ENCODE measurements at places on chromosomes 2 and 18.

DNA sequence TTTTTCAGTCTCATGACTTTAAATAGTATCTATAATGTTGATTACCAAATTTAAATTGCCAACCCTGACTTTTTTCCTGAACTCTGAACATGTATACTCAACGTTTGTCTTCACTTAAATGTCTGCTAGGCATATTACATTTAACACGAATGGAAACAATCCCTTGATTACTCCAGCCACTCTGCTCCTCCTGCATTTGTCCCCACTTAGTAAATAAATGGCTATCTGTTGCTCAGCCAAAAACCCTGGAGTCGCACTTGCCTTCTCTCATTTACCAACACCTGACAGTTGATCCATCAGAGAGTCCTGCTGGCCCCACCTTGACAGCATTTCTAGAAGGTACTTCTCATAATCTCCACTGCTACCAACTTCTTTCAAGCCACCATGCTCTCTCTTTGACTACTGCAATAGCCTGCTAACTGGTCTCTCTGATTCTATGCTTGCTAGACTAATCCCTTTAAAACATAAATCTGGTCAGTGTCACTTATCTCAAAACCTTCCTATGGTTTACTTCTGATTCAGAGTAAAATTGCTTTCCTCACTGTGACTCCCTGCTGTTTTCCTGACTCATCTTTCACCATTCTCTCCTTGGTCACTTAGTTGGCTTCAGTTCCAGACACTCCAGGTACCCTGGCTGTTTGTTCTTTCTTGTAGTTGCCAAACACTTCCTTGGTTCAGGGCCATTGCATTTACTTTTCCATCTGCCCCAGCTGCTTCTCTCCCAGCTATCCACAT is 31.9 kb downstream of the SPAG16 start:
- DNase-seq, result no peak

GRCh38 chr18:7523772-7524171 is 43.3 kb upstream of the PTPRM start:
- DNase-seq, result no peak

DNA sequence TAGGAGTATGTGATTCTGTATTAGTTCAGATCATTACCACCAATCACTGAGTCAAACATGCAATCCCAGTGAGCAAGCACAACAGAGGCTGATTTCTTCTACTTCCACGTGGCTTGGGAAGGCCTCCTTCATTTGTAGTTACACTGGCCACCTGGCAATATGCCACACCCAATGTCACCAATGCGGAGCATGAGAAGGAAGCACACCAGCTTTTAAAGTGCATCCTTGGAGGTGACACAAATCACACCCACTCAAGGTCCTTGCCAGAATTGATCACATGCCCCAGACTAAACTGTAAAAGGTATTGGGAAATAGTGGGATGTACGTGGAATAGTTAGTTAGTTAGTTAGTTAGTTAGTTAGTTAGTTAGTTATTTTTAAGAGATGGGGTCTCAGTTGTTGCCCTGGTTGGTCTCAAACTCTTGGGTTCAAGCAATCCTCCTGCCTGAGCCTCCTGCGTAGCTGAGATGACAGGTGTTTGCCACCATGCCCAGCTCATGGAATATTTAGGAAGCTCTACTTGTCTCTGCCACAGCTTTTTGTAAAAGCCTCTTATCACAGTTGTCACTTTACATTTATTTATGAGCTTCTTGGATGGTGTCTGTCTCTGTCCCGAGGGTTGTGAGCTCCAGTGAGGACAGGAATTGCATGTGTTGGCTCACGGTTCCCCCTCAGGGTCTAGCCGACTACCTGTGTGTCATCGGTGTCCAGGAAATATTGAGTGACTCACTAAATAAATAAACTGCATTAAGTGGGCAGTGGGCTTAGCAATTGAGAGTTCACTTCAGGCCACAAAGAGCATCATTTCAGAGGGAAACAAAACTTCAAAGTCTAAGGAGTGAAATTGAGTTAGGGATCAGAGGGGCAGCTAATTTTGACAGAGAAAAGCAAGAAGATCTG is 28.1 kb upstream of the CAB39 start:
- DNase-seq, result no peak

GRCh38 chr2:241996100-241996499 is 126.6 kb downstream of the RTP5 start:
- DNase-seq, result no peak

- DNase-seq, result peak; percentile 64
Measured at GRCh38 chr18:8988260-8988871, 114.1 kb upstream of the NDUFV2 start.

GRCh38 chr2:54638103-54638502 is 85.4 kb upstream of the EML6 start:
- DNase-seq, result no peak

DNA sequence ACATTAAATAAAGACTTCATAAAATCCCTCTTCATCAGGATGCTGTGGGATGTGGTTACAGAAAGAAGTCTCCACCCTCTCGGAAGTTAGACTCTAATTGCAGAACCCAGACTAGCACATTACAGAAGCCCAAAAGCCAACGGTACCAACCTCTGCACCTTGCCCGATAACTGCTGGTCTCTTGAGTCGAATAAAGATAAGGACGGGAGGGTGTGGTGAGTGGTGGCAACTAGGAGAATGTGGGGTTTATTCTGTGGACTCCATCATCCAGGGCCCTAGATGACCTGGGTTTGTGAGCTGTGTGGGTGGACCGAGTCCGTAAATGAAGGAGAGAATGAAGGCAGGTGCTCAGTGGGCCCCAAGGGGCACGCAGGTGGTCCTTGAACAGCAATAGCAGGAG is 462.8 kb upstream of the ID2 start:
- no peak for DNase-seq

- no peak for DNase-seq
Measured at GRCh38 chr2:220586980-220587530, 959.6 kb downstream of the SLC4A3 start.

DNA sequence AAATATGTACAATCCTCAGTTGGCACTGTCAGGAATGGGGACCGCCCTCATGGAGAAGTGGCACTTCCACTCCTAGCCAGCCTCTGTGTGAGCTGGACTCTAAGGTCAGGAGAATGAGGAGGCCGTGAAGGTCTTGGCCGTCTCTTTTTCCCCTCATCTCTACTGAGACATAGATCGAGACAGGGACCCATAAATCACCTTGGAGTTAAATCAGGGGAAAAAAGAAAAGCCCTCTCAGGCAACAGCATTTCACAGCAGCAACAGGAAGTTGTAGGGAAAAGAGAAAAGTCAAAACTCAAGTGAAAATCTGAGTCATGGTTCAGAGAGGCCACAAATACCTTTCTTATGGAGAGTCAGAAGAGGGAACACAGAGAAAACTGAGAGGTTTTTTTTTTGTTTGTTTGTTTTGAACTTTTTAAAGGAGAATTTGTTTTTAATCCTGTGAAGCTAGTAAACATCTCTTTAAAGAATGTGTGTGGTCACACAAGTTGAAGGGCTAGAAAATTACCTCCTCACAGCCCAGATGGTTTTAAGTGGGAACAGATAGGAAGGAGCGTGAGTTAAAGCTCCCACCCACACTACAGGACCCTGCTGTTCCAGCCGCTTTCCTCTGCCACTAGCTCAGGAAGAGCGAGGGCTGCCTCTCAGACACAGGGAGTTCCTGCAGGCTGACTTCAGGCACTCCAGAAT is 30.6 kb upstream of the CYP1B1 start:
- peak; percentile 69 for DNase-seq

DNA sequence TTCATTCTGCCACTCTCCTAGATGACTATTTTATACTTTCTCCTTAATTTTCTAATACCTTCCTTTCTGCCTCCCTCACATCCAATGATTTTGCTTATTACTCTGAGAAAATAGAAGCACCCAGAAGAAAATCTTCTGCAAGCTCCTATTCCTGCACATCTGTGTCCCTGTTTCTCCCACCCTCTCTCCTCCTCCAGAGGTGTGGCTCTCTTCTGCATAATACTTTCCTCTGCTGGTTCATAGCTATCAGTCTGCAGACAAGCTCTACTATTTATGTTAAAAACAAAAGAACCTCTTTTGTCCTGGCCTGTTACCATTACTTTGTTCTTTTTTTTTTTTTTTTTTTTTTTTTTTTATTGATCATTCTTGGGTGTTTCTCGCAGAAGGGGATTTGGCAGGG is 34.3 kb downstream of the ACSL3 start:
- no peak for DNase-seq
